ENCODE measurements at places on chromosomes 6 and 20. TPM values are rescaled to one million over a fixed set of nuclear protein-coding genes. Genes with fewer than 3 reads are reported as not detected.
A peak's percentile ranks its signal among the peaks of the same experiment; 100 is the strongest.

GRCh38 chr6:11282245-11282644 is 49.8 kb upstream of the NEDD9 start:
- DNase-seq = no peak

DNA sequence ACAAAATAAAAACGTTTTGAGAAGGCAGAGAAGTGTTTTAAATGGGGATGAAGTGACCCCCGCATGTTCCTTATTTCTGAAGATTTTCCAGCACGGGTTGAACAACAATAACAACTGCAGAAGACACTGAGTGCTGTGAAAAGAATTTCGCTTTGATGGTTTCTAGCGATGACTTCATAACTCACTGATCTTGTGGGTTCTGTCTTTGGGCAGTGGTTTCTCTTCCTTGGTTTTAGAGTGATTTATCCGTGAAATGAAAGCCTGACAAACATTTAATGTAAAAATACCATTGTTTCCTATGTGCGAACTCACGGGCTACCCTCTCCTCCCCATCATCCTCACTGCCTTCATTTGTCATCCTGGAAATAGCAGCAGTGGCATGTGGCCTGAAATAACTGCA is 793.9 kb downstream of the QKI start:
- DNase-seq = peak; percentile 75

- DNase-seq = no peak
These were observed 102.0 kb downstream of the HIVEP1 start for GRCh38 chr6:12114055-12114503.

DNA sequence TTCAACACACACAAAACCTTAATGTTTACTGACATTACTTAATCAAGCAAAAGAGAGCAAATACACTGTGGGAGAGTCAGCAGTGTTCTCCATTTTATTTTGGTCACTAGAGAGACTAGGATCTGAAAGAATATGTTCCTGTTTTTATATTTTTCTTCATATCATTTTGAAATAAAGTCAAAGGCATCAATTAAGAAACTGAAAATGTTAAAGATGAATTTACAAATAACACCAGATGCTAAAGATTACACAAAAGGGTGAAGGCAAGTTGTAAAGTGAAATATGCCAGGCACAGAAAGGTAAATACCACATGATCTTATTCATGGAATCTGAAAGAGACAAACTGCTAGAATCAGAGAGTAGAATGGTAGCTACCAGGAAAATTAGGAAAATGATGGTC is 60.3 kb upstream of the FABP7 start:
- no peak for DNase-seq

DNA sequence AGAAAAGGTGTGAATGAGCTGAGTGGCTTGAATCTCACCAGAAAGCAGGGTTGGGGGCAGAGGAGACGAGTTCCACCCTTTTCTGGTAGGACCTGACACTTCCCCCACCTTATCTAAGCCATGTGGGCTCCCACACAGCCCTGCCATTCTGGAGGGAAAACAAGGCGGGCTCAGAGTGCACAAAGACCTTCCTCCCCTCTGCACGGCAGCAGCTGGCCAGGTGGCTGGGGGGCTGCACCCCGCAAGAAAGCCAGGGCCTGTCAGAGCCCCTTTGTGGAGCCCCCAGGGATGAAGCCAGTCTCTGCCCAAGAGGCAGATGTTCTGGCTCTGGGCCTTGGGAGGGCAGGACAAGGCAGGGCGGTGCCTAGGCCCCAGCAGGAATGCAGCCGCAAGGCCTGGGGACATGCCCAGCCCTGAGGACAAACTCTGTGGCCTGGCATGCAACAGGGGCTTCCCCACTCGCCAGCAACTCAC is 48.4 kb upstream of the DSN1 start:
- DNase-seq = peak; percentile 85

DNA sequence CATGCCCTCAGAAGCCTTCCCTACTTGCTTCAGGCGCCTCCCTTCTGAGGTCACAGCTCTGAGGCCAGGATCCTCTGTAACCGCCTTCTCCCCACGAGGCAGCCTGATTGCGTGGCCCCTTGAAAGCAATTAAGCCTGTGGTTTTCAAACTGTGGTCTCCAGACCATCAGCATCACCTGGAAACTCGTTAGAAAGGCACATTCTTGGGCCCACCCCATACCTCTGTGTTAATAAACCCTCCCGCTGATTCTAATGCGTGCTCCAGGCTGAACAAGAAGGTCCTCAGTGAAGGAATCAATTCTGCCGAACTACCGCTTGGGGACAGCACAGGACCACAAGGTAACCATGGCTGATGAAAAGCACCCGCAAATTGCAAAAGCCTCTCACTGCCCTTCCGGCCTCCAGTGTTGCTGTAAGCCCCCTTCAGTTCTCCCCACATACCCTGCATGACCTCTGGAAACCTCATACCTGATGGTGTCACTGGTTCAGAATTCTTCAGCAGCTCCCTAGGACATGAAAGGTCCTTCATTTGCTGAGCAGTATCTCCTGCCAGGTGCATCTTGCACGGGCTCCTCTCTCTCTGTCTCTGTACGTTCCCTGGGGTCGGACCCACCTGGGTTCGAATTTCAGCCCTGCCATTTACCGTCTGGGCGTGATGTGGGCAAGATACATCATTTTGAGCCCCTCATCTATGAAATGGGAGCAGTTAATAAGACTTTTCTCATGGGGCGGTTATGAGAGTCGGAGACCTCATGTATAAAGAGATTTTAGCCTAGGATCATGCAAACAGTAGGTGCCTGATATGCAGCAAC is 93.3 kb upstream of the RNF24 start:
- peak; percentile 79 for DNase-seq

- DNase-seq = no peak
These were observed 620 bp downstream of the TJAP1 start for GRCh38 chr6:43478008-43478372.

GRCh38 chr20:60822699-60823607 is 429.1 kb upstream of the CDH4 start:
- no peak for DNase-seq

- DNase-seq = no peak
These were observed 696 bp upstream of the SUPT3H start for GRCh38 chr6:45378334-45378926.

DNA sequence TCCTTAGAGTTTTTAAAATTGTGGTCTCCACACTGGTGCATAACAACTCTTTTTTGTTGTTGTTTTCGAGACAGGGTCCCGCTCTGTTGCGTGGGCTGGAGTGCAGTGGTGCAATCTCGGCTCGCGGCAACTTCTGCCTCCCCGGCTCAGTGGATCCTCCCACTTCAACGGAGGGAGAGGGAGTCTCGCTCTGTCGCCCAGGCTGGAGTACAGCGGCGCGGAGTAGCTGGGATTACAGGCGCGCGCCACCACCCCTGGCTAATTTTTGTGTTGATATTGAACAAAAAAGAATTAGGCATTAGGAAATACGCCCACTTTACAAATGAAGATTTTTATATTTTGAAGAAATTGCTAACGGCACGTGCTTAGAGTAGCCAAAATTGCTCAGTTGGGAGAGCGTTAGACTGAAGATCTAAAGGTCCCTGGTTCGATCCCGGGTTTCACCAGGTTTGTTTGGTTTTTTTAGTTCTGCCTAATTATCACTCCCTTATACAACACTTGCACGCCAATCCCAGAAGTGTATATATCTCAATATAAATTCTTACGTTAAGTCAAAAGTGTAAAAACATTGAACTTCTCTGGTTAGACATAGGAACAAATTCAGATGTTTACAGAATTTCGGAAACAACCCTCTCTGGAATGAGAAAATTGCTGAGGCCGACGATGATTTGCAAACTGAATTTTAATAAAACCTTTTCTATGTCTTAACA is 159.6 kb downstream of the TRIM27 start:
- DNase-seq = no peak

DNA sequence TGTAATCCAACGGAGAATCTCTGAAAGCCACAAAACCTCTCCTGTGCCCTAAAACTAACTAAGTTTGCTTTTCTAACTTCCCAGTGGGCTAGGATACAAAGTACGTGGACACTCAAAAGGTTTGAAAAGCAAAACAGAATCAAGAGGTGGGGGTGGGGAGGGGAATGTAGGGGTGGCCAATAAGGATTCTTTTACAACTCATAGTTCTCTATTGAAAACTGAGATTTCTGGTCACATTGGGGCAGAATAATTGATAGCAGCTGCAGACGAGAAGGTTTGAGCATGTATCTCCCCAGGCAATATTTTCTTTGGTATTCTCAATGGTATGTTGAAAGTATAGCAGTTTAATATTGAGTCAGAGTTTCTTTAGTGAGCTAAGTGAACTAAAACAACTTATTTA is 376.7 kb upstream of the CITED2 start:
- DNase-seq = no peak

- DNase-seq = peak; percentile 43
These were observed 91.4 kb upstream of the RNF217 start for GRCh38 chr6:124870611-124871459.

DNA sequence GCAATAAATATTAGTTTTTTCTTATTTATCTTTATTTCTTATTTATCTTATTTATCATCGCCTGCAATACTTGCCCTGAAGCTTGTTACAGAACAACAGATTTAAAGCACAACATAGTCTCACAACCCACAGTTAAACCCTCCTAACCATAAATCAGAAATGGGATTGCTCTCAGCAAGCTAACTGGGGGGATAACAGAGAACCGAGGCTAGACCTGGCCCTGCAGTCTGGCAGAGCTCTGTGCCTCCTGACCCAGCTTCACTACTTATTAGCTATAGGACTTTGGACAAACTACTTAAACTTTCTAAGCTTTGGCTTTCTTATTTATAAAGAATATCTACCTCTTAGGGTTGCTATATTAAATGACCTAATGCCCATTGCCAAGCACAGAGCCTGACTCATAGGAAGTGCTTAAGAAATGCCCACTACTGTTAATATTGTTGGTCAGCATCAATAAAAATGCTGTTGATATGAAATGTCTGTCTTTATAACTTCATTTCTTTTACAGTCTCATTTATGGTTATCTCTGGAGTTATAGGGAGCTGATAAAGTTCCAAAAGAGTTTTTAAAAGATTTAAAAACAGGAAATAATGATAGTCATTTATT is 87.9 kb upstream of the BEND6 start:
- peak; percentile 40 for DNase-seq

DNA sequence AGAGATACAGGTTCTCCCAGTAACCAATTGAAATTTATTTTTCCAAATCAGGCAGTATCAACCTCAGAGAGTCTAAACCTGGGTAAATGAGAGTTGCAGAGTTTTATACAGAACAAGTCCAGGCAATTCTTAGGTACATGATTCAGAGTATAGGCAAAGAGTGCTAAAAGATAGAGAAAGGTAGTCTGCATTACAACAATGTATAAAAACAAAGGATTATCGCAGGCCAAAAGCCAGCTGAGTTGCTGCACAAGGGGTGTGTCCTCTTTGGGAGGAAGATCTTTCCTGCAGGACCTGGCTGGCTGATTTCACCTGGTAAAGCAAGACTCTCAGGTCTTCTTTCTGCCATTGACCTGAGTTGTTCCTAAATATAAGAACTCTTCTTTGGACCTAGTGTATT is 48.9 kb upstream of the ECHDC1 start:
- no peak for DNase-seq

DNA sequence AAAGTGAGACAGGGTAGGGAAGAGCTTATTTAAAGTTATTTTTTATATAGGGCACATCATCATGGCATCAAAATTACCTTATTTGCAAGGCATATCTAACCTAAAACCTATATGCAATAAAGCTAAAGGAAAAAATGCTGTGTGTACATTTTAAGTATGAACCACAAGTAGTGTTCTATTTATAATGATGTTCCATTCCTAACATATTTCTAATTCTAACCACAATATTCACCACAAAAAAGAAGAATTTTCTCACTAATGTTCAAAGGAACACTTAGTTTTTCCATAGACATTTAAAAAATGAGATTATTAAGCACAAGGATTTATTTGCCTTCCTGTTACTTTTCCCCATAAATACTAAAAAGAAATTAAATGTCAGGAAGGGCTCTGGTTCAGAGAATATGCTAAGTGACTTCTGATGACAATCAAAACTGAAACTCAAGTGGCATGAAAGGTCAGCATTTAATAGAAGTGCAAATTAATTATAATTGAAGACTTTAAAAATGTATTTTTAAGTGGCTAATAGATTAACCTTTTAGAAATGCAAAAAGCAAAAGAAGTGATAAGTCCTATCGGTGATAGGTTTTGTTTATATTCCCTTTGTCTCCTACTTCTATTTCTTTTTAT is 25.1 kb downstream of the GPR63 start:
- DNase-seq = no peak

- DNase-seq = no peak
These were observed 2.5 kb downstream of the TTPAL start for GRCh38 chr20:44478206-44478605.

GRCh38 chr6:156852147-156852857 is 75.1 kb downstream of the ARID1B start:
- DNase-seq = peak; percentile 53

DNA sequence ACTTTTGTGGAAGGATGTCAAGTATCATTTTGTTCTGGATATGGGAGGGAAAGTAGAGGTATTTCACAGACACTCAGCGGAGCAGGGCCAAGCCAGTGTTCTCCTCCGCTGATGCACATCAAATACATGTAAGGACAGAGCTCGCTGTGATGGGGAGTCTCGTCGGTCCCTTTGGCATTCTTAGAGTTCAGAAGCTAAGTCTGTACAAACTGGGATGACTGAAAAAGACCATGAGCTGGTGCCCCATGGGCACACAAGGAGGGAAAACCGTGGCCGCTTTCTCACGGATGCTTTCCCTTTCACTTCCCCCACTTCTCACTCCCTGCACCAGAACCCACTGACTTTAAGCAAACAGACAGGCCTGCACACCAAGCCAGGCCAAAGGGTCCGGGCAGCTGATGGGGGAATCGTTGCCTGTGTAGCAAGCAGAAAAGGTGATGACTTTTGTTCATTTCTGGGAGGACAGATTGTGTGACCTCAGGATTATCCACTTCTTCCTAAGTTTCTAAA is 27.7 kb upstream of the MPC1 start:
- DNase-seq = no peak

Gene PRPH2
- total RNA-seq = 1.4 TPM

Gene RRAGD
- total RNA-seq = 22.7 TPM

Gene PRR18
- not detected for total RNA-seq

Gene BIRC7
- not detected for total RNA-seq

Gene CRYBG1
- 2.2 TPM for total RNA-seq

Gene CD83
- 0.16 TPM for total RNA-seq

Gene AGER
- total RNA-seq = 0.86 TPM

Gene SLC32A1
- total RNA-seq = not detected

Gene REM1
- total RNA-seq = 0.68 TPM

Gene SH3BGRL2
- 8.2 TPM for total RNA-seq
